ENCODE measurements at places on chromosomes 5 and 9. TPM values are rescaled to one million over a fixed set of nuclear protein-coding genes. Genes with fewer than 3 reads are reported as not detected.

CYSRT1 gene
- total RNA-seq, result 0.23 TPM

PCDHGA3 gene
- 0.23 TPM for total RNA-seq

CD274 gene
- 11.1 TPM for total RNA-seq

GADD45G gene
- 10.9 TPM for total RNA-seq

ANKRD31 gene
- 0.16 TPM for total RNA-seq

DRD1 gene
- not detected for total RNA-seq

LCN12 gene
- total RNA-seq, result 2.3 TPM

MLLT3 gene
- total RNA-seq, result 36.5 TPM

GNAQ gene
- total RNA-seq, result 57.7 TPM

RLN2 gene
- 1.8 TPM for total RNA-seq

RABGAP1 gene
- total RNA-seq, result 28.2 TPM

SPATA31A3 gene
- total RNA-seq, result not detected

PCDHGA2 gene
- 0.23 TPM for total RNA-seq

PCDHA2 gene
- not detected for total RNA-seq

SLC6A7 gene
- not detected for total RNA-seq

SLC27A6 gene
- total RNA-seq, result not detected

CKMT2 gene
- not detected for total RNA-seq

SHC3 gene
- total RNA-seq, result not detected

CBY3 gene
- 0.32 TPM for total RNA-seq

ADRB2 gene
- 0.34 TPM for total RNA-seq

GPR107 gene
- 21.7 TPM for total RNA-seq

ZNF658 gene
- total RNA-seq, result 3.1 TPM

FBXO38 gene
- total RNA-seq, result 51.5 TPM

SLC36A2 gene
- not detected for total RNA-seq

IL7R gene
- 132 TPM for total RNA-seq

ITGA2 gene
- 6.5 TPM for total RNA-seq

TSLP gene
- total RNA-seq, result not detected

STXBP1 gene
- 23.9 TPM for total RNA-seq

RNF183 gene
- total RNA-seq, result not detected

FTMT gene
- total RNA-seq, result not detected

NRG2 gene
- not detected for total RNA-seq

ADAMTS6 gene
- 2.0 TPM for total RNA-seq

SH3RF2 gene
- 0.45 TPM for total RNA-seq

EMB gene
- total RNA-seq, result 138 TPM

KLHL3 gene
- 6.2 TPM for total RNA-seq

DDX4 gene
- 0.98 TPM for total RNA-seq

SPINK13 gene
- total RNA-seq, result not detected

IFNA16 gene
- not detected for total RNA-seq

IL4 gene
- 4.0 TPM for total RNA-seq

TNIP1 gene
- 150 TPM for total RNA-seq

ELAVL2 gene
- total RNA-seq, result not detected

TAF11L5 gene
- not detected for total RNA-seq

ZNF883 gene
- 0.11 TPM for total RNA-seq

TRPM6 gene
- total RNA-seq, result not detected
